ENCODE measurements at places on chromosomes 16 and 17. TPM values are rescaled to one million over a fixed set of nuclear protein-coding genes. Genes with fewer than 3 reads are reported as not detected.

The YBX2 gene
- 19.2 TPM for polyA plus RNA-seq

The SMIM36 gene
- not detected for polyA plus RNA-seq

The SF3B3 gene
- polyA plus RNA-seq: 261 TPM

The LAT gene
- 3.4 TPM for polyA plus RNA-seq

The KCNH6 gene
- polyA plus RNA-seq: 5.0 TPM

The KRTAP9-8 gene
- not detected for polyA plus RNA-seq

The RHBDL1 gene
- 8.1 TPM for polyA plus RNA-seq
